MG63 (cell line): ENCODE measurements at places on chromosomes 12 and 14. TPM values are rescaled to one million over a fixed set of nuclear protein-coding genes. Genes with fewer than 3 reads are reported as not detected.

CLEC1B gene
- total RNA-seq: not detected in 2 replicates

SOX5 gene
- not detected in 2 replicates for total RNA-seq

B3GNT4 gene
- not detected in 2 replicates for total RNA-seq

GUCY2C gene
- total RNA-seq: not detected in 2 replicates

OR4L1 gene
- not detected in 2 replicates for total RNA-seq

DNA sequence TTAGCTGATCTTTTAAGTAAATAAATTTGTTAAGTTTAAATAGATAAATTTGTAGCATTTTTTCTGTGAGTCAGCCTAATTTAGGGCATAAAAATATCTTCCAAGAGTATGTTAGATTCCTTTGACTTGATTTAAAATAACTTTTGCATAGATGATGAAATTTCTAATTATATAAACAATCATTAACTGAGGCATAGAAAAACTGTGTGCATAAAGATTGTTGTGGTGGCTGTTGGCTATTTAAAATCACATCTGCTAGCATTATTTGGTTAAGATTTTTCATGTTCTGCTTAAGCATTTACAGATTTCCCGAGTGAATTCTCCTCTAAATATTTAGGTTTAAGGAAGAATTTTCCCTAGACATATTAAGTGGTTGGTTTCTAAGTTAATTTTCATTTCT lies 223.2 kb downstream of the FSCB start:
- no peak for DNase-seq

DNA sequence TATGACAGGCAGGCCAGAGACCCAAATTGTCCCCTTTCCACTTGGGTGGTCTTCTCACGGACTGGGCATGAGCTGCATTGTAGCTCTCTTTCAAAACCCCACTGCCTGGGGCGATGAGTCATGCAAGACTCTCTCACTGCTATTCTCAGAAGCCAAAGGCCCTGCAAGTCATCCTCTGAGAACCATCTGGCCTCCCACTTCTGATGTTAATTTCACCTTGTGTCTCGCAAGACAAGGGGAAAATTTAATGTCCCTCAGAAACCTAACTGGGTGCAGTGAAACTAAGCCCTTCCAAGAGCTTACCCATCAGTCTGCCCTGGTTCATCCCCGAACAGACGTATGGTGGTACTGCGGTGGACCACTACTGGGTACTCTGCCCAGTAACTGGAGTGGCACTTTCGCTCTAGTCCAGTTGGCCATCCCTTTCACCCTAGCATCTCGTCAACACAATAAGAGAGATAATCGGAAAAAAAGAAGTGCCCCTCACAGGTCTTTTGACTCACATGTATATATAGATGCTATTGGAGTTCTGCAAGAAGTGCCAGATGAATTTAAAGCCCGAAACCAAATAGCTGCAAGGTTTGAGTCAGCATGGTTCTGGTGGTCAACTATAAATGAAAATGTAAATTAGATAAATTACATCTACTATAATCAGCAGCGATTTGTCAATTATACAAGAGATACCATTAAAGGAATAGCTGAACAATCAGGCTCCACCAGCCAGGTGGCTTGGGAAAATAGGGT lies 31.3 kb upstream of the LALBA start:
- DNase-seq: no peak

DNA sequence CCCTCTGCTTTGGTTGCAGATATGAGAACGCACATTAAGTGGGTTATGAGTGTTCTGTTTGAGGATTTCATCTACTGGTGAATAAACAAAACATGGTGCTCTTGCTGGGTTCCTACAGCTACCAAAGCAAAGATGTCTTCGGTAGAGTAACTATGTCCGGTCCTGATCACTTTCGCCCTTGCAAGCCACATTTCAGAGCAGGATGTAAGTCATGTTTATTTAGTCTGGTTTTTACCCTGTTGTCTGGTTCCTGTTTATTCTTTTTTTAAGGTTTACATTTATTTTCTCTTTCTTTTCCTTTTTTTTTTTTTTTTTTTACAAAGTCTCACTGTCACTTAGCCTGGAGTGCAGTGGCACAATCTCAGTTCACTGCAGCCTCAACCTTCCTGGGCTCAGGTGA lies 99.2 kb downstream of the VEZT start:
- DNase-seq: no peak

DNA sequence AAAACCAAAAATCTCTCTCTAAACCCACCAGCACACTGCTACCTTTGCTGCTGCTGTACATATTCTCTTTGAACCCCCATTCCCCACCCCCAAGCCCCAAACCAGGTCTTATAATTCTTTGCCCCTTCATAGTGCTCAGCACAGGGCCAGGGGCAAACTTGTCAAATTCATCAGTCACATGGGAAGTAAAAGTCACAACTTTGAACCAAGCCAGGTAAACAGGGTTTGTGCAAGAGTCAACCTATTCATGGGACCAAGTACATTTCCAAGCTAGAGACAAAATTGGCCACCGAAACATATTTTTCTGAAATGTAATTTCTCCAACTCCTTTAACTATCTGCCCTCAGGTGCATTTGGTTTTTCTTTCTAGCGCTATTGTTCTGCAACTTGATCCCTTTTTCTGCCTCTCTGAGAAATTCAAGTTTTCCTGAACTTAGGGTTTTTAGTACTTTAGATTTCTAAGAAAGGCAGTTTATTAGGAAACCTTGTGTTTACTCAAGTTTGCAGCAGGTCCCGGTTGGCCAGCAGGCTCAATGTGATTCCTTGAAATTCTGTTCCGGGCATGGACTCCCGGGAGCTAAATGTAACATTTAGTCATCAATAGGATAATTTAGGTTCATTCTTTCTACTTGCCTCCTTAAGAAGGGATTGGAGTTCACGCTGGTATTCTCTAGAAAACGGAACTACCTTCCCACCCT lies 230.5 kb downstream of the EFCAB11 start:
- DNase-seq: no peak

- DNase-seq: no peak
Observed at GRCh38 chr14:56133547-56133946, 15.3 kb downstream of the PELI2 start.

GRCh38 chr14:86311151-86311550 lies 781.2 kb downstream of the FLRT2 start:
- DNase-seq: no peak
